ENCODE measurements at places on chromosomes 3 and 15.

GRCh38 chr3:136543385-136543784, 208.8 kb downstream of the STAG1 start:
- DNase-seq: no peak

GRCh38 chr3:27681249-27681748, 40.8 kb downstream of the EOMES start:
- DNase-seq: peak; percentile 13

- DNase-seq: no peak
Observed at GRCh38 chr3:194689493-194689944, 3.8 kb downstream of the FAM43A start.

DNA sequence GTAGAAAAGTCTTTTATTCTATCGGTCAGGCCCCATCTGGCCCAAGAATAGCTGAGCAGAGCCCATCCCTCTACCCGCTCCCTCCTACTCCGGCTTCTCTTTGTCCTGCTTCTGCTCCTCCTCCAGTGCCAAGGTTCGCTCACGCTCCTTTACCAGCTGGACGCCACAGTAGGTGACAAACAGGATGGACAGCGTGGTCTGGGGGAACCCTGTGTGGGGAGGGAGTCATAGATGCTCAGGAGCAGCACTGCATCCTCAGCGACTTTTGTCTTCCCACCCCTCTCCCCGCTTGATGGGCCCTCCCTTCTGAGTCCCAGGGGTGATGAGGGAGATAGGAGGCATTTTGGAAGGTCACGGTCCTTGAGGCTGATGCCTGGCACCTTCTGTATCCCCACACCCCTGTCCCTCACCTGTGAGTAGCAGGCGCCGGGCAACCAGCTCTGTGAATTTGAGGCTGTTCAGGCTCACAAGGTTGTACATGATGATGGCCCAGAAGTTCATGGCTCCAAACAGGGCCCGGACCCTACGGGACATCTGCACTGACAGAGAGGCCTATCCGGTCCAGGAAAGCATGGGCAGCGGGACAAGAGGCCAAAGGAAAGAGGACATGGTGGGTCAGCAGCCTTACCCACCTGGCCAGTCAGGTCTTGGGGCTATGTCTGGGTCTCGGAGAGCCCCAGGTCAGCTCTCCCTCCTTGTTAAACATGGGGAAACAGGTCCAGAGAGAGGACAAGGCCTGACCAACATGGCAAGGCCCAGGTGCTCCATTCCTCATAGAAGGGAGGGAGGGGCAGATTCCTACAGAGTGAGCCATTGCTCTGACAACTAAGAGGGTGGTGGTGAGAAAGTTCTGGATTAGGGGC, 7.6 kb downstream of the KLHL40 start:
- DNase-seq: no peak

GRCh38 chr3:67389176-67389575, 265.2 kb downstream of the SUCLG2 start:
- DNase-seq: no peak

GRCh38 chr3:137792626-137793271, 28.6 kb downstream of the SOX14 start:
- DNase-seq: no peak

- DNase-seq: no peak
Observed at GRCh38 chr15:74384881-74385643, 17.6 kb upstream of the CYP11A1 start.

GRCh38 chr3:193906849-193907410, 229.0 kb upstream of the HES1 start:
- DNase-seq: no peak

- no peak for DNase-seq
Observed at GRCh38 chr3:63911509-63911872, 692 bp downstream of the SCAANT1 start.

DNA sequence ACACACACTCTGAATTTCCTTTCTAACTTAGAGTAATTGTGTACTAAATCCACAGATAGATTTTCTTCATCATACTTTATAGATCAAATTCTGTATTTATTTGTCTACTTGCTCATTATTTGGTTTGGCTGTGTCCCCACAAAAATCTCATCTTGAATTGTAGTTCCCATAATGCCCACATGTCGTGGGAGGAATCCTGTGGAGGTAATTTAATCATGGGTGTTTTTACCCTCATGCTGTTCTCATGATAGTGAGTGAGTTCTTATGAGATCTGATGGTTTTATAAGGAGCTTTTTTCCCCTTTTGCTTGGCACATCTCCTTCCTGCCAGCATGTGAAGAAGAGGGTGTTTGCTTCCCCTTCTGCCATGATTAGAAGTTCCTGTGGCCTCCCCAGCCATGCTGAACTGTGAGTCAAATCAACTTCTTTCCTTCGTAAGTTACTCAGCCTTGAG, 198.3 kb upstream of the TGFBR2 start:
- DNase-seq: no peak

GRCh38 chr3:53675942-53676341, 170.3 kb downstream of the CHDH start:
- no peak for DNase-seq

- no peak for DNase-seq
Observed at GRCh38 chr3:56788521-56788920, 13.2 kb downstream of the ARHGEF3 start.

- no peak for DNase-seq
Observed at GRCh38 chr3:79885407-79885806, 117.6 kb upstream of the ROBO1 start.

- no peak for DNase-seq
Observed at GRCh38 chr3:66083096-66083678, 44.5 kb upstream of the MAGI1 start.

- no peak for DNase-seq
Observed at GRCh38 chr15:96264351-96264798, 66.1 kb upstream of the NR2F2 start.

- no peak for DNase-seq
Observed at GRCh38 chr3:193080821-193081365, 160.1 kb upstream of the PLAAT1 start.

DNA sequence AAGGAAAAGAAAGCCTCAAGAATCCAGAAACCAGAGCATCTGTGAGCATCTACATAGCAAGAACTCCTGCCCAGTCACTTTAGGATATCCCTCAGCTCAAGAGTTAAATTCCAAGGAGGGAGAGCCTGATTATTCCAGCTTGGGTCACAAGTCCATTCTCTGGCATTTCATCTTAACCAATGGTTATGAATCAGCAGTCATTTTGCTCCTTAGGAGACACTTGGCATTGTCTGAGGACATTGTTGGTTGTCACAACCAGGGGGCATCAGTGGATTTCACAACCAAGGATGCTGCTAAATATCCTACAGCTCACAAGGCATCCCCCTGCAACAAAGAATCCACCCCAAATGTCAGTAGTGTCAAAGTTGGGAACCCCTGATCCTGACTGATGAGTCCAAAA, 51.0 kb upstream of the LMCD1 start:
- no peak for DNase-seq

- DNase-seq: no peak
Observed at GRCh38 chr3:61657689-61658088, 96.3 kb downstream of the PTPRG start.

DNA sequence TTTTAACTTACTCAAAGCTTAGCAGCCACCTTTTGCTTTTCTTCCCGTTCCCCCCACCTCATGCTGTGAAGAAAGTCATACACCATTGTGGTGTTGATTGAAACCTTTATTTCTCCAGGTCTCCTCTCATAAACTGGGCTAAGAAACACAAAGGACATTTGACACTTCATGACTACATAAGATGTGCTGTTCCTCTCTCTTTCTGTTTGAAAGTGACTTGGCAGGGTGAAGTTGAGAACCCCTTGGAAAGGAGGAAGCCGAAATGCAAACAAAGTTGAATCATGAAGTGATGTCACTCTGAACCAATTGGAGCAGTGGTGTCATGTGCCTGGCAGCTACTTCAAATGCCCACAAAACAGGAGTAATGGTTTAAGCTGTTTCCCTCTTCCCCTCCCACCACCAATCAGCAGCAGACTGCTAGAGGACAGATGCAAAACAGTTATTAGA, 174.7 kb downstream of the IGF1R start:
- DNase-seq: no peak

- no peak for DNase-seq
Observed at GRCh38 chr3:153219146-153219545, 57.1 kb downstream of the RAP2B start.

- DNase-seq: no peak
Observed at GRCh38 chr3:109070211-109070610, 47.7 kb downstream of the MORC1 start.

GRCh38 chr15:56758770-56759449, 25.6 kb upstream of the ZNF280D start:
- no peak for DNase-seq

GRCh38 chr3:98793971-98794370, 30.8 kb downstream of the ST3GAL6 start:
- DNase-seq: no peak

DNA sequence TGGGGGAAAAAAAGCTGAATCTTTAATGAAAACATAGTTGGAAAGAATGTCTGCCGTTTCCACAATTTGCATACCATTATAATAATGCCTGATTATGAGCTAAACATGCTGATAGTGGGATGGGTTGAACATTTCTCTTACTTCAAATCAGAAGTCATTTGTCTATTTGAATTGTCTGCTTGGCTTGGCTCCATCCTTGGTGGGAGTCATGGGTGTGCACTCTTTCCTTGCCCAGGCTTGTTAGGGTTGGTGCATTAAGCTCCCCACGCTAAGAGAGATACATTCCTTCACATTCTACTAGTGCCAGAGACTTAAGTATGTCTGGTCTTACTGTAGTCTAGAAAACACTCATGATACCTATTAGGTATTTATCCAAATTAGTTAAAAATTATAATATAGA, 121.4 kb upstream of the RARB start:
- no peak for DNase-seq

- DNase-seq: no peak
Observed at GRCh38 chr3:17742880-17743657, 638 bp upstream of the TBC1D5 start.

GRCh38 chr3:101281521-101282030, 38.8 kb downstream of the IMPG2 start:
- DNase-seq: no peak

GRCh38 chr3:172241405-172241804, 202.0 kb downstream of the FNDC3B start:
- no peak for DNase-seq

- DNase-seq: peak; percentile 29
Observed at GRCh38 chr3:50652709-50653108, 22.0 kb upstream of the DOCK3 start.

DNA sequence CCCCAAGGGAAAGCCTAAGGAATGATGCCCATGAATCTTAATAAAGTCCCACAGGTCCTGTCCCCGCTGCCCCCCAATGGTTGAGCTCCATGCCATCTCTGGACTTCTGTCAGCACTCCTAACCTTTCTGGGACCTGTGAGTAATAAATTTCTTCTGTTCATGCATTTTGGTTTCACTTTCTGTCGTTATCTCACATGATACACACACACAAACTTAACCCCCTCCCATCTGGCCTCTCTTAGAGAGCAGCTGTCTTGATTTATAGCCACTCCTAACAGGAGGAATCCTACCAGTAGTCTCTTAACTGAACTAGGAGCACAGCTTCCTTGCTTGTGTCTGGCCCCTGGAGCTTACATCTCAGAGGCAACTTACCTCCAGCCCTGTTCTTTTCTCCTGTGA, 82.7 kb upstream of the SELENOK start:
- no peak for DNase-seq

DNA sequence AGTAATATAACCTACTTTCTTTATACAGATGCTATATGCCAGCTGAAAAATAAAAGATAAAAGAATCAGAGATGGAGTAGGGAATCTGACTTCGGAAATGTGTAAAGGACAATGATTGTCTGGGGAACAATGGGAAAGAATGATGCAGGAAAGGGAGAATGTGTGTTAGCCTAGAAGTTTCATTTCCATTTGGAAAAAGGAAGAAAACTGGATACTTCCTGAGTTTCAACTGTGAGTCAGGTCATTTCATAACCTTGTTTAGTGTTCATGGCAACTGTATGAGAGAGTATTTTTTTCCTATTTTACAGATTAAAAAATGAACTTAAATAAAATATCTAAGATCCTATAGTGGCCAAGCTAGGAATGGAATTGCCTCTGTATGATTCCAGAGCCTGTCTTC, 261.3 kb upstream of the NECTIN3 start:
- DNase-seq: no peak

DNA sequence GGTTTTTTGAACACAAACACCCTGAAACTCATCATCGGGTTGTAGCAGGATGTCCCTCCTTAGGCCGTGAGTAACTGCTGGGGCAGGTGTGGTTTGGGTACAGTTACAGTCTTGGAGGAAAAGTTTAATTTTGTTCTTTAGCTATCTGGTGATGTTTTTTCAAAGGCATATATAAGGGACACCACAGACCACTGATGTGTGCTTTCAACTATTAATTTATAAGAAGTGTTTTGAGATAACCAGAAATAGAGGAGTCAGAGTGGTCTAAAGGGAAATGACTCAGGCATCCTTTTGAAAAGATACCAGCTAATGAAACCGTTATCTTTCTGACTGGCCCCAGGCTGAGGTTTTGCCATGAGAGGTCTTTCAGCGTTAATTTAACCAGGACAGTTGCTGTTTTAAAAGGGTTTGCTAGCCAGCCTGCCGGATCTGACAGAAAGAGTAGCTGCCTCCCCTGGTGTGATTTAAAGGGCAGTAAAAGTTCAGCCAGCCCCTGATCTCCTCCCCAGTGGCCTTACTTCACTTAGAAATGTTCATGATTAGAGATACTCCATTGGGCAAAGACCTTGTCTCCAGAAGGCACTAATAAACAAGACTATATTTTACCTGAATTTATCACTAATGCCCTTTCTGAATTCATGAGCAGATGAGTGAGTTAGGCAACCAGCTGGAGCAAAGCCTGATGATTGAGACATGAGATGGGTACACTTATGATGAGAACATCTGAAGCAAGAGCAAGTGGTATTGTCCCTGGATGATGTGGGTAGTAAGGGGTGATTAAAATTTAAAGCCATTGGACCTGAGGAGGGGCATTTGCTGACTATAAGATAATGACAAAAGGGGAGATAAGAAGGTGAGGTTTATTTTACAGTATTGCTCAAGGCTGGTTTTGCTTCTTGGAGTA, 482.5 kb upstream of the TBL1XR1 start:
- DNase-seq: no peak

DNA sequence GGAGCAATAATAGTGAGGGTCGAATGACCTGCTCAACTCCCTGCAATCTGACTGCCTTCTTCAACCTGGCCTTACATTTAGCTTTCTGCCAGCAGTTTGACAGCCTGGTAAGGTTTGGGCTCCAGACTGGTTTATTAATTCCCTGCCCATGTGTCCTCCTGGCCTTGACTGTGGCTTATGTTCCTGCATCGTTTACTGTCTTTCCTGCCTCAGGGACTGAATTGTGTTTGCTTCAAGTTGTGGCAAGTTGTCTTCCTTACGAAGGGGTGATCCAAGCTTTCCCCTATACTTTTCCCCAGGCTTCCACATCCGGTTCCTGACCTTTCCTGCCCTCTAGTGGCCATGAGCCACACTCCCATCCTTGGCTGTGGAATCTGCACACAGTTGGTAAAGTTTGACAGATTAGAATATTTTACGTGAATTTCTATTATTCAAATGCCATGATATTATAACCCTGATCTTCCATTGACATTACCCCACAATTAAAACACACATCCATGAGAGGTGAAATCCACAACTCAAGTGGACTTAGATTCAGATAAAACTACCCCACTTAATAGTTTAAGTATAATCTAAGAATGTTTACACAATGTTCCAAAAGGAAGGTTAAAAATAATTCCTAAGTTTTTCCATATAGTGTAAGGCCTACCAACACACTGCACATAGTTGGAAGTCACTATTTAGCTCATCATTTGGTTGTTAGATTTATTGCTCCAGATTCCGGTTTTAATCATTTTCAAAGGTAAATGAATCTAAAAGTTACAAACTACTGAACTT, 95.7 kb downstream of the NEDD4 start:
- no peak for DNase-seq
